Hair follicle dermal papilla cell (primary cell): ENCODE measurements at places on chromosomes 7 and 10. TPM values are rescaled to one million over a fixed set of nuclear protein-coding genes. Genes with fewer than 3 reads are reported as not detected.

SORCS1 gene
- total RNA-seq = not detected in 2 replicates

AKR1B15 gene
- total RNA-seq = not detected in 2 replicates

COL13A1 gene
- total RNA-seq = 9.5 and 15.4 TPM in 2 replicates

FAM25C gene
- not detected in 2 replicates for total RNA-seq

PAPOLB gene
- total RNA-seq = under 0.01 and 0.16 TPM in 2 replicates

OSBPL3 gene
- total RNA-seq = 53.4 and 56.2 TPM in 2 replicates

REPIN1 gene
- total RNA-seq = 76.3 and 101 TPM in 2 replicates

CUZD1 gene
- 0.32 TPM in 1 of 2 replicates, not detected in the other for total RNA-seq

NRG3 gene
- total RNA-seq = not detected in 2 replicates

METTL27 gene
- total RNA-seq = 9.0 and 9.4 TPM in 2 replicates

CPA2 gene
- total RNA-seq = not detected in 2 replicates

ITGB8 gene
- total RNA-seq = 16.1 and 17.5 TPM in 2 replicates
